ENCODE measurements at places on chromosomes 4 and X.

- DNase-seq: no peak
Measured at GRCh38 chrX:10039821-10040793, 72.9 kb downstream of the CLDN34 start.

- DNase-seq: no peak
Measured at GRCh38 chrX:9515973-9516538, 51.2 kb downstream of the TBL1X start.

GRCh38 chr4:121307445-121308327, 73.1 kb downstream of the QRFPR start:
- peak; percentile 30 for DNase-seq

GRCh38 chrX:9342561-9343051, 122.3 kb upstream of the TBL1X start:
- DNase-seq: peak; percentile 40

- peak; percentile 68 for DNase-seq
Measured at GRCh38 chr4:123599920-123600810, 203.6 kb downstream of the SPRY1 start.

DNA sequence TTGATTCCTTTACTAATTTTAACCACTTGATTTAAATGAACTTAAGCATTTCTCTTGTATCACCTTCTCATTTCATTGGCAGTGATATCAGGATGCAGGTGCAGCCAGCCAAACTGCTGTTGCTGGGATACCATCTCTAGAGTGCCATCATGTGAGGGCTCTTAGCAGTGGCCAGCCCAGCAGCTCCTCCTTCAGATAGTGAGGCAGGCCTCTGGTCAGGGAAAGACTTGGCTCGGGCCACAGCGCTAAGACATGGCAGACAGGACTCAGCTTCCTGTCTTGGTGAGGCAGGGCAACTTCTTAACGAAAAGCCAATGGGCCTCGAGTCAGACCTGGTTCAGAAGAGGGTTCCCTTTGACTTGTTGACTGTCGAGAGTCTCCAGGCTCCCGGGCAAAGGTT, 50.0 kb downstream of the NOP14 start:
- no peak for DNase-seq

DNA sequence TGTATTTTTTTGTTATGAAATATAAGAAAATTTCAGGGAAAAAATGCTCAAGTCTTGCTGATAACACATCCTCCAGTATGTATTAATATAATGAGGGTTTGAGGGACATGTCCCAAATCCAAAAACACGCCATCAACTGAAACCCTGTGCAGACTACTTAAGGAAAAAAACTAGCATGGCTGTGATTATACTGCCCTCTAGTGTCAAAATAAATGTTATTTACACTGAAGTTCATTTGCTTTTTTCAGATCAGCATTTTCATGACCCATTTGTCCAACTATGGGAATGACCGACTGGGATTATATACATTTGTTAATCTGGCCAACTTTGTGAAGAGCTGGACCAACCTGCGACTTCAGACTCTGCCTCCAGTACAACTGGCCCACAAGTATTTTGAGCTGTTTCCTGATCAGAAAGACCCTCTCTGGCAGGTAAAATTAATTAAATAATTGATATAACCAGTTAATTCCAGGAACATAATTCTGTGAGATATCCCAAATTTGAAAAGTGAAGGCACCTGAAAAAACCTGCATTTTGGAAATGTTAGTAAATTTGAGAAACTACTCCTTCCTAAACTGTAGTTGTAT, 128.5 kb downstream of the PRSS12 start:
- DNase-seq: peak; percentile 12

DNA sequence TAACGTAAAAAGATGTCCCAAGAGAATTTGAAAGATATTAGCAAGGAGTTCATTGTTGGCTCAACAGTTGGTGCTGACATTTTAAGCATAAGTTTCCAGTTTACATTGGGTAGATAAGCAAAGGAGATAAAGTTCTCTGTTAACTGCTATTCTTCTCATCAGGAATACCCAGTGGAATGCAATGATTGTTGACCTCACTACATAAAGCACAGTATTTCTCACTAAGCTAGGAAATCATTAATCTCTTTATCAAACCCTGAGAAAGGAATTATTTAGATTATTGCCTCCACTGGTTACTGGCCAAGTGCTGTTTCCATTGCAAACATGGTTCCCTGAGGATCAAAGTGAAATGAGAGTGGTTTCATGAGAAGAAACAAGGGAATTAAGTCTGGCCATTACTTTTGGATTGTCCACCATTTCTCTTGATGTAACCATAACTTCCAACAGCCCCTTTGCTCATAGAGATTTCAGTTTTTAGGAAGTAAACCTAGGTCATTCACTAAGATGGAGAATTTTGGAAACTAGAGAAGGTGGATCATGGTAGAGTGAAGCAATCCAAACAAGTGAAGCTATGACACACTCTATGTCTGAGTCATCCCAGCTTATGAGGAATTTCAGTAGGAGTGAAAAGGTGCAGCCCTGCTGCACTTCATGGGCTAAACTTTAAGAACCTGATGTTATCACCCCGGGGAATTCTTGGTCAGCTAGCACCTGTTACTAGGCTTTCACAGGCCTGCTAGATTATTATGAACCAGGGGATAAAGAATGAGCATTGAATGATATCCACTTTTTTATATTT, 163.4 kb downstream of the AREG start:
- DNase-seq: no peak

DNA sequence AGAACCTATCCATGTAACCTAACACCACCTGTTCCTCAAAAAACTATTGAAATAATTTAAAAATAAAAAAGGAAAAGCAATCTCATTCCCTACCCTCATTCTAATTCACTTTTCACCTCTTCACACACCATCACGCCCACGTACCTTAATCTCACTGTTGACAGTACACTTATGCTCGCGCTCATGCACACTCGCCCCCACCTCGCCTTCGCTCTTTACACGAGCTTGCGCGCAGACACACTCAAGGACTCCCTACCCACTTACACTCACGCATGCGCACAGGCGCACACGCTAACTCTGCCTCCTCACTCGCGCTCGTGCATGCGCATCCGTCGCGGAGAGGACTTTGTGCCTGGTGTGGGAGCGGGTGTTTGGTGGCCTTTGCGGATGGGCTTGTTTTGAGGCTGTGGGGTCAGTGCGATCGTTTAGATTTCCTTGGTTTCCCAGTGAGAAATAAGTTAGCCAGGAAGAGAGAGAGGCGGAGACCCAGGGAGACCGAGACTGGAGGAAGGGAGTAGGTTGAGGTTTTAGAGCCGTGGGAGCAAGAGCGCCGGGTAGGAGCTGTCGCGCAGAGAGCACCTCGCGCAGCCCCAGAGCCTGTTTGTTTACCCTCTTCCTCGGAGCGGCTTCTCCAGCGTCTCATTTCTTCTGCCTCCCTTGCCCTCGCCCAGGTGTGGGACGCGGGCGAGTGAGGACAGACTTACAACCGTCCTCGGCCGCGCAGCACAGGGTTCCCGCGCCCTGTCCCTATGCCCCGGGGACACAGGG, 8.1 kb upstream of the GSX2 start:
- DNase-seq: no peak

GRCh38 chr4:14400307-14400706, 602.0 kb upstream of the CPEB2 start:
- no peak for DNase-seq

Data from iPS DF 19.7 (cell line).